ENCODE measurements at places on chromosomes 7 and 10.

GRCh38 chr10:129498680-129499079, 31.6 kb downstream of the MGMT start:
- DNase-seq, result no peak

- DNase-seq, result no peak
Observed at GRCh38 chr7:132837529-132837928, 244.4 kb downstream of the CHCHD3 start.

- DNase-seq, result no peak
Observed at GRCh38 chr10:19756919-19757318, 59.3 kb upstream of the PLXDC2 start.

GRCh38 chr7:46454816-46455215, 533.7 kb upstream of the IGFBP3 start:
- no peak for DNase-seq

- no peak for DNase-seq
Observed at GRCh38 chr7:42929449-42929848, 2.5 kb downstream of the PSMA2 start.

DNA sequence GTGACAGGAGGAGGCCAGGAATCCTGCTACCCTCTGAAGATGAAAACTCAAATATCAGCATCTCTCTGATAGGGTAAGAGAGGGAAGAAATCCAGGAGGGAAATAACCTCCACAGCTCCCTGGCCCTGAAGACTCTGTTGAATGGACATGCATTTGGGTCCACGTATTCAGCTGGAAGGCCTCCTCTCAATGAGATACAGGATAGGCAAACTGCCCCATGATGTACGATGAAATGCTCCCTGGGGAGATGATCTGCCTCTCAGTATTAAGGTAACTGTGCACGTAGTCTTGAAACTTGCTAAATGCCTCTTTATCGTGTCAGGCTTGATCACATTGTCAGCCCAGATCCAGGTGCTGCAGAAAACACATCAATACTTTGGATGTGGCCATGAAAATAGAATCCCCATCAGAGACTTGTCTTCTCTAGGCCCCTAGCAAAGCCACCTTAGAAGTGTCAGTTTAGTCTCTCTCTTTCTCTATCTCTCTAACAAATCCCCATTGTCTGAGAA, 384.0 kb downstream of the KCNMA1 start:
- no peak for DNase-seq

DNA sequence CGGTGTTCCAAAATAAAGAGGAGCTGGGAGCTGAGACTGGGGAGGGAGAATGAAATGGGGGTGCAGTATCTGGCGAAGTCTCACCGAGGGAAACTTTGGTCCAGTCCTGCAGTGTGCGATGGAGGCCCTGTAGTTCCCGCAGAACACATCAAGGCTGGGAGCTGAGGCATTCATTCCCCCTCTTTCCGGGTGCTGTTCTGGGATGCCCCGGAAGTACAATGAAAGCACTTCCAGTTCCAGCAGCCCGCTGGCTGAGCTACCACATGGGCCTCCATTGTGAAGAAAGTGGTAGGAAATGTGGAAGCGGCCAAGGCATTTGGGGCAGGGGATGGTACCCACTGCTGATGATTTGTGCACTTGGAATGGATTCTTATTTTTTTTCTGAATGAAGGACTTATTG, 560.7 kb downstream of the GLRX3 start:
- no peak for DNase-seq

DNA sequence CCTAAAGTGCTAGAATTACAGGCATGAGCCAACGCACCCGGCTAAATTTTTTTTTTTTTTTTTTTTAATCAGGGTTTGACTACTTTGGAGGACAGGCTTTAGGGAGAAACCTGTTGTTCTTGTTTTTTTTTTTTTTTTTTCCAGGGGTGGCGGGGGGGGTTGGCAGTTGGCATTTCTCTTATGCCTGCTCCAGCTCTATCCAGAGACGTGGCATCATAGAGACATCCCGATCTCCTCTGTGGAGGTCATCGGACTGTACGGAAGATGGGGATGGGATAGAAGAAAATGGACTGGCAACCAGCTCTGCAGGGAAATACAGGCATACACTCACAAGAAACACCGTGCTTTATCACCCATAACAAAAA, 130.8 kb downstream of the PRPF18 start:
- no peak for DNase-seq

- no peak for DNase-seq
Observed at GRCh38 chr10:6167456-6167855, 35.3 kb upstream of the PFKFB3 start.

- DNase-seq, result no peak
Observed at GRCh38 chr7:140054751-140055150, 8.0 kb downstream of the PARP12 start.

GRCh38 chr10:97538839-97539238, 33.7 kb upstream of the ANKRD2 start:
- DNase-seq, result no peak

Measured in NCI-H187 treated with DMSO at 0.1 percent for 48 hours (cell line).